ENCODE measurements at places on chromosomes 3 and 15. TPM values are rescaled to one million over a fixed set of nuclear protein-coding genes. Genes with fewer than 3 reads are reported as not detected.

DNA sequence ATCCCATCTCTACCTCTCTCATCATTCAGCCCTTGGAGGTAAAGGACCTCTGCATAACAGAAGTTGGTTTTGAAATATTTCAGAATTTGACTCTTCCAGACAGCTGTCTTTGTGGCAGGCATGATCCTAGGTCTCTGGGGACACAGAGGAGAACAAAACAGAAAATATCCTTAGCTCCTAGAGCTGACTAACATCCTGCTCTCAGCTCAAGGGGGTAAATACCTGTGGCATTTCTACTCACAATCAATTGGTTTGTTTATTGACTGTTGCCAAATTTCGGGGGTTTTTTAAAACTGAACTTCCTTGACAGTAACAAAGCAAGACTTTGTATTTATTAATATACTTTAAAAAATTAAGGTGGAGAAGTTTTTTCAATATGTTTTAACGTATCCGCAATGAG is 78.8 kb downstream of the EOMES start:
- no peaks in the 10 kb centered on the region for H3K27me3 ChIP-seq
- no peaks in the 10 kb centered on the region for H3K4me1 ChIP-seq
- H3K4me3 ChIP-seq = no peak overlapping the region
- DNase-seq = no peak
- no peak overlapping the region for H3K27ac ChIP-seq

The HES1 gene
- total RNA-seq = 193 TPM

The GNAI2 gene
- 171 TPM for total RNA-seq

DNA sequence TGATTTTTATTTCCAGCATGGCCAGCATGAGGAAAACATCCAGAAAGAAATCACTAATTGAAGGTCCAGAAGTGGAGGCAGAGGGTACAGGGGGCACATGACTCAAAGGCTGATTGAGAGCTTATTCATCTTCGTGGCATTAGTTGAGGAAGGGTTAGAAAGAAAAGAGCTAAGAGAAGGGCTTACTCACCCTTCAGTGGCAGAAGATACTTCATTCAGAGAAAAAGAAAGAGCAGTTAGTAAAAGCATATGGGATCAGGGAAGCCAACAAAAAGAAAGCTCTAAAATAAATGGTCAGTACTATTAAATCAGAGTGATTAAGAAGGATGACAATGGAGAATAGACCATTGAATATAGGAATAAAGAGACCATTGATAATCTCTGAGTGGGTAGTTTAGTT is 25.2 kb downstream of the GAP43 start:
- no peaks in the 10 kb centered on the region for H3K36me3 ChIP-seq
- no peak overlapping the region for H3K27ac ChIP-seq
- DNase-seq = no peak
- no peaks in the 10 kb centered on the region for H3K4me1 ChIP-seq

The PLCD1 gene
- 17.6 TPM for total RNA-seq

DNA sequence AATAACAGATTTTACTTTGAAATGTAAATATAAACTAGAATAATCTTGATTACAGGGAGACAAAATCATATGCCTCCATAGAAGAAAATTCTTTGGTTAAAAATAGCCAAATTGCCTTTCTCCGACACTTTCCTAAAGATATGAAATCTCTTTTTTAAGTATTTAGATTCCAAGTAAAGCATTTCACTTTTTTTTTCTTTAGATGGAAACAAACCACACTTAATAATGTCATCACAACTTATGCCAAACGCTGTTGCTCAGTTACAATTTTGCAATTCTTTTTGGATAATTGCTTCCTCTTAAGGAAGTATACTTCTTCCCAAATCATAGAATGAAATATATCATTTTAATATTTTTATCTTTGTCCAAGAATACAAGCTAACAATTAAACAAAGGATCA is 294.1 kb upstream of the ARL6 start:
- no peak overlapping the region for H3K4me3 ChIP-seq
- no peaks in the 10 kb centered on the region for H3K4me1 ChIP-seq
- H3K27me3 ChIP-seq = no peaks in the 10 kb centered on the region
- DNase-seq = no peak
- no peak overlapping the region for H3K27ac ChIP-seq

DNA sequence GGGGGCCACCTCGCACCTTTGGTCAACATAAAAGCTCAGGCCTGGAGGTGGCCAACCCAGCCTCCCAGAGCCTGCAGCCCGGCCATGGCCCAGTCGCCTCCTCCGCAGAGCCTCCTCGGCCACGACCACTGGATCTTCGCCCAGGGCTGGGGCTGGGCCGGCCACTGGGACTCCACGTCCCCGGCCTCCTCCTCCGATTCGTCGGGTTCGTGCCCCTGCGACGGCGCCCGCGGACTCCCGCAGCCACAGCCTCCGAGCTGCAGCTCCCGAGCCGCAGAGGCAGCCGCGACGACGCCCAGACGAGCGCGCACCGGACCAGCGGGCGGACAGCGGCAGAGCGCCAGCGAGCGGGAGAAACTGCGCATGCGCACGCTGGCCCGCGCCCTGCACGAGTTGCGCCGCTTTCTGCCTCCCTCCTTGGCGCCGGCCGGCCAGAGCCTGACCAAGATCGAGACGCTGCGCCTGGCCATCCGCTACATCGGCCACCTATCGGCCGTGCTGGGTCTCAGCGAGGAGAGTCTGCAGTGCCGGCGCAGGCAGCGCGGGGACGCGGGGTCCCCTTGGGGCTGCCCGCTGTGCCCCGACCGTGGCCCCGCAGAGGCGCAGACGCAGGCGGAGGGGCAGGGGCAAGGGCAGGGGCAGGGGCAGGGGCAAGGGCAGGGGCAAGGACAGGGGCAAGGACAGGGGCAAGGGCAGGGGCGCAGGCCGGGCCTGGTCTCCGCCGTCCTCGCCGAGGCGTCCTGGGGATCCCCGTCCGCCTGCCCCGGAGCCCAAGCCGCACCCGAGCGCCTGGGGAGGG is at the start of gene MESP2:
Gene MESP2, plus strand, starts transcription at position 59 of the 799 bp plus-strand sequence. Its CDS starts 26 bp downstream, at position 85.
- no peak within 1 kb of the TSS for H3K4me3 ChIP-seq
- H3K36me3 ChIP-seq = no peaks in the 10 kb centered on the region
- peak; percentile 88 for DNase-seq
- no peaks in the 10 kb centered on the region for H3K27me3 ChIP-seq

The GHSR gene
- not detected for total RNA-seq

GRCh38 chr3:178451799-178452198 is 84.4 kb upstream of the KCNMB2 start:
- no peaks in the 10 kb centered on the region for H3K27me3 ChIP-seq
- no peak overlapping the region for H3K27ac ChIP-seq
- no peak overlapping the region for H3K4me3 ChIP-seq

The FAM107A gene
- 89.9 TPM for total RNA-seq

The SLC9C1 gene
- 0.11 TPM for total RNA-seq

GRCh38 chr15:56731548-56731947 is 1.8 kb downstream of the ZNF280D start:
- no peaks in the 10 kb centered on the region for H3K27me3 ChIP-seq
- no peaks in the 10 kb centered on the region for H3K36me3 ChIP-seq
- H3K4me1 ChIP-seq = peaks cover 24% of the 10 kb centered on the region

DNA sequence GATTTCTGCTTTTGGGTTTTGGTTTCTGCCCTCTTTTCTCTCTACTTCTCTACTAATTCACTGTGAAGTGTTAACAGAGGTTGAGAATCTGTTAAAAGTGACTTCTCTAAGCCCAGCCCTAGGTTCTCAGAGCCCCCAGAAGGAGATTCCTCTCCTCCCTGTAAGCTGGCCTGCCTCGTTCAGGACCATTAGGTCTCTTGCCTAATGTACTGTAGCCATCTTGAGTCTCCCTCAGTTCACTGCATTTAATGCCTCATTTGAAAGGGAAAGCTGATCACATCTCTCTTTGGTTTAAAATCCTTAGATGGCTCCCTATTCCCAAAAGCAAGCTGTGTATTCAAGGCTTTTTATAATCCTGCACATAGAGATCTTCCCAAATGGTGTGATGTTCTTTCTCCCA is 16.3 kb downstream of the RTP1 start:
- no peak overlapping the region for H3K4me3 ChIP-seq
- no peaks in the 10 kb centered on the region for H3K27me3 ChIP-seq
- no peaks in the 10 kb centered on the region for H3K36me3 ChIP-seq
- peaks cover 15% of the 10 kb centered on the region for H3K4me1 ChIP-seq

- H3K4me3 ChIP-seq = no peak overlapping the region
- peaks cover 4% of the 10 kb centered on the region for H3K4me1 ChIP-seq
- no peaks in the 10 kb centered on the region for H3K27me3 ChIP-seq
- H3K36me3 ChIP-seq = peaks cover 38% of the 10 kb centered on the region
- peak overlapping the region; percentile 52 for H3K27ac ChIP-seq
These were observed 10.3 kb upstream of the MUSTN1 start for GRCh38 chr3:52845157-52845556.

DNA sequence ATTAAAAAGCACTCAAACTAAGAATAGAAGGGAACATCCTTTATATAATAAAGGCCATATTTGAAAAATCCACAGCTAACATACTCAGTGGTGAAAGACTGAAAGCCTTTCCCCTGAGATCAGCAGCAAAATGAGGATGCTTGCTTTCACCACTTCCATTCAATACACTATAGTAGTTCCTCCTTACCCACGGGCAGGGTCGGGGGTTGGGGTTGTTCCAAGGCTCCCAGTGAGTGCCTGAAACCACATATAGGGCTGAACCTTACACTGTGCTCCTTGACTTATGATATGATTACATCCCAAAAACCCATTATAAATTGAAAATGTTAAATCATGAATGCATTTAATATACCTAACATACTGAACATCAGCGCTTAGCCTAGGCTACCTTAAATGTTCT is 37.7 kb downstream of the ALDH1L1 start:
- H3K27me3 ChIP-seq = no peaks in the 10 kb centered on the region
- DNase-seq = no peak
- H3K36me3 ChIP-seq = no peaks in the 10 kb centered on the region
- H3K27ac ChIP-seq = no peak overlapping the region
